ENCODE measurements at places on chromosomes 5 and 9.

DNA sequence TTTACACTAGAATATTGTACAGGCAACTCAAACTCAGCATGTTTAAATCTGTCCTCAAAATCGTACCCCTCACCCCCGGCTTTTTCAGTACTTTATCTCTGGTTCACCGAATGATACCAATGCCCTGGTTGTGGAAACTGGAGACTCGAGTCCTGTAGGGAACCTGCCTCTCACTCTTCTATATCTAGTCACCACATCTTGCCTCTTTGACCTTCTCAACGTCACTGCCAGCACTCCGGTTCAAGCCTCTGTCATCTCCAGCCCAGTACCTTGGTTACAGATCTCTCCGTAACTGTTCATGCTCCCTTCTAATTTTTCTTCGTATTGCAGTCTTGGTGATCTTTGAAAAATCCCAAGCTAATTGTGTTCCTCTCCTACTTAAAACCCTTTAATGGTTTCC is 6.7 kb downstream of the SLC44A1 start:
- no peak for DNase-seq

- no peak for DNase-seq
Measured at GRCh38 chr5:181114844-181115778, 15.9 kb downstream of the OR2V1 start.

DNA sequence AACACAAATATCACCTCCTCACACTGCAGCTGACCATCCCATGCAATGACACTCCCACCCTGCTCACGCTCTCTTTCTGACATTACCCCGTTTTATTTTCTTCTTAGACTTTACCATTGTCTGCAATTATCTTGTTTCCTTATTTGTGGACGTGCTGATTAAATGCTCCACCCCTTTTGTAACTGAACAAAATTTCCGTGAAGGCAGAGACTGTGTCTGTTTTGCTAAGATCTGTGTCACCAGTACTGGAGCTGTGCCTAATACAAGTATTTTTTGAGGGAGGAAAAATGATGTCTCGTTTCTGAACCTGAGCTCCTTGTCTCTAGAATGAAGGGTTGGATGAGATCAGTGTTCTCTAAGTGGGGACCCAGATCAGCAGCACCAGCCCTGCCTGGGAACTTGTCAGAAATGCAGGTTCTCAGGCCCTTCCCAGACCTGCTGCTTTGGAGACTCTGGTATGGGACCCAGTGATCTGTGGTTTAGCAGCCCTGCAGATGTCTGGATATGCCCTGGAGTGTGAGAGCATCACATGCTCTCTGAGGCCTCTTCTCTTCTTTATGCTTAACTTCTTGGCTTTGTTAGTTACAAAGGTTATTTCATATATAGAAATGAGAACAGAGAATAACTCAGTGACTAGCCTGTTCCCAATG is 181.7 kb upstream of the GAS1 start:
- no peak for DNase-seq

- DNase-seq, result no peak
Measured at GRCh38 chr9:87076825-87077224, 129.5 kb upstream of the GAS1 start.

DNA sequence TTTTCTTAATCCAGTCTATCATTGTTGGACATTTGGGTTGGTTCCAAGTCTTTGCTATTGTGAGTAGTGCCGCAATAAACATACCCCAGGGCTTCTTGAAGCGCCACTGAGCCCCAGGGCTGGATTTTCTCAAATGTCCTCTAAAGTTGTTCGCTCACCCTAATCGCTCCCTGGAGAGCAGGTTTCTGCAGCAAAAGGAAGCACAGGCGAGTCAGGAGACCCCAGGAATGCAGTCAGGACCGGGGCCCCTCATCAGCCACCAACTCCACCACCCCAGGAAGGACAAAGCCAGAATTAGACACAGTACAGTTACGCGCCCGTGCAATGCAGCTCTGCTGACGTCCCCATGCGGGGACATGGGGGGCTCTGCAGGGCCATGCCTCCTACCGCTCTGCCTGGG is 15.7 kb upstream of the OBP2B start:
- DNase-seq, result no peak

DNA sequence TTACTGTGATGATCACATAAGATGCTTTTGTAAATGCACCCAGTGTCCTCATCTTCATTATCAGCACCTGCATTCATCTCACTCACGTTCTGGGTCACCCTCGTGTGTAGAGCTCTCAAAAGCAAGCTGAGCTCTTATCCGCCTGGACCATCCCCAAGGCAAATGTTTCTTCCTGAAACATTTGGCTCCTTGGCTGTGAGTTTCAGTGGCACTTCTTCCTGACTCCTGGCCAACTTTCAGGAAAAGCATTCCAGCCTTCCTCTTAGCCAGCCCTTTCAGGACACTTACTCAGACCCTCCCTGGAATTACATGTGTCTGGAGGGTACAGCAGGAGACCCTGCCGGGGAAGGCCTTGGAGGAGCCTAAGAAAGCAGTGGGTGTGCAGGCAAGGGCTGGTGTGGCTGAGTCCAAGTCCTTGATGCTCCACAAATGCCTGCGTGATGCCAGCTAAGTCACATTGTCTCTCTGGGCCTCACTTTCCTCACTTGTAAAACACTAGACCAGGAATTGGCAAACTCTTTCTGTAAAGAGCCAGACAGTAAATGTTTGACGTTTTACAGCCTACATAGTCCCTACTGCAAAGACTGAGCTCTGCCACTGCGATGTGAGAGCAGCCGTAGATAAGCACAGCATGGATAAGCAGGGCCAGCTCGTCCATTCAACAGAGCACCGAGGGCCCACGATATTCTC is 72.1 kb downstream of the PDE6A start:
- DNase-seq, result no peak

DNA sequence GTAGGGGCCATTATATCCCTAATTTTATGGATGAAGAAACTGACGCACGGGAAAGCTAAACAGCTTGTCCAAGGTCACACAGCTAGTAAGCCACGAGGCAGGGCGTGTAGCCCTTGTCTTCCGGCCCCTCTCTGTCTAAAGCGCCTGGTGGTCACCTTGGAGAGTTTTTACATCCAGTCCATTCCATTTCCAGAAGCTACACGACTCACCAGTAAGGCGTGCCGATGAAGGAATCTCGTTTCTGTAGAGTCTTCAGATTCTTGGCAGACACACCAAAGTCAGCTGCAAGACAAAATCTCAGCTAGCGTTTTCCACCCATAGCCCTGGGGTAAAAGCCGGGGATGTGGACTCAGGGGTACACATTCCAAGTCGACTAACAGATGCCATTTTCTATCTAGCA is 80.5 kb downstream of the STK10 start:
- DNase-seq, result no peak

- no peak for DNase-seq
Measured at GRCh38 chr9:96113032-96113431, 188.9 kb downstream of the HSD17B3 start.

- DNase-seq, result no peak
Measured at GRCh38 chr5:97525780-97526179, 342.7 kb upstream of the RIOK2 start.

GRCh38 chr5:77776554-77777206 is 541 bp upstream of the TBCA start:
- DNase-seq, result no peak

- no peak for DNase-seq
Measured at GRCh38 chr9:8978334-8978733, 1178.8 kb upstream of the DMAC1 start.

DNA sequence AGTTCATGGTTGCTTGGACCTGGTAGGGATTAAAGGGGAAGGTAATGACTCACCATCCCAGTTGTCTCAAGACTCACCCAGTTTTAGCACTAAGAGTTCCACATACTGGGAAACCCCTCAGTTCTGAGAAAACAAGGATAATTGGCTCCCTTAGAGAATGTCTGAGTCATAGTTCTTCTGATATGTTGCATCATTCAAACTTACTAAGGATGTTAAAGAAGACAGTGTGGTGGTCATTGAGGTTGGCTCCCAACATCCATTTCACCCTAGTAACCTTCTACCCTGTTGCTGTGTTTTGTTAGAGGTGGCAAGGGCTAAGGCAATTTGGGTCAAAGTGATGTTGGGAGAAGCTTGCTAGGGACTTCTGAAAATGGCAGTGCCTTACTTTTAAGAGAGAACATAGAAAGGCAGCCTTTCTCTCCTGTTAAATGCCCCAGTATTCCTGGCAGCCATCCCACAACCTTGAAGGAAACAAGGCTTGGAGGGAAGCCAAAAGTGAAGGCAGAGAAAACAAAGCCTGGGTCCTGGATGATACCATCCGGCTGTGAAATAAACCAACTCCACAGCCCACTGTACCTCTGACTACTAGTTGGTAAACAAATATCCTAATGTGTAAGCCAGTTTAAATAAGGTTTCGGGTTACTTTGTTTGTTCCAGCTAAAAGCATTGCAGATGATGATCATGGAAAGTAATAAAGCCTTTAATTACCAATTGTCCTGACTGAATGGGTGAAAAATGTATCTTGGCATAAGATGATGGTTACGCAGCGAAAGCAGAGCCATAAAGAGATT is 80.4 kb upstream of the ADAMTSL1 start:
- DNase-seq, result no peak

GRCh38 chr5:92734211-92734940 is 846.6 kb downstream of the NR2F1-AS1 start:
- DNase-seq, result no peak

DNA sequence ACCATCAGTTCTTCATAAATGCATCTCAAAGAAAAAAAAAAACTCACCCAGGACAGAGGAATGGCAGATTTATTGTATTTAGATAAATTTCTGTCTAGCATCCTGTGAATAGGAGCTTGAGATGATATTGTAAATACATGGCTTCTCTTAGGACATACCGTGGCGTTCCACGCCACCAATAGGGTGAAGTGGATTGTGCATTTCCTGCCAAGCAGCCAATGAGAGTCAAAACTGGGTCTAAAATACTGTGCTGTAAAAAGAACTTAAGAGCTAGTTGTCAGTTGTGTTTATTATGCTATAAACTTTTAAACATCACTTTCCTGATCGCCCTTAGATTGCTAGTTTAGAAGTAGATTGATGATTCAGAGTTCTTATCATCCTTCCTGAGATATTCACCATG is 20.9 kb upstream of the TRPM6 start:
- DNase-seq, result no peak

GRCh38 chr5:65113771-65114170 is 345.0 kb downstream of the CWC27 start:
- DNase-seq, result no peak

- no peak for DNase-seq
Measured at GRCh38 chr5:121748686-121749085, 103.0 kb upstream of the FTMT start.

DNA sequence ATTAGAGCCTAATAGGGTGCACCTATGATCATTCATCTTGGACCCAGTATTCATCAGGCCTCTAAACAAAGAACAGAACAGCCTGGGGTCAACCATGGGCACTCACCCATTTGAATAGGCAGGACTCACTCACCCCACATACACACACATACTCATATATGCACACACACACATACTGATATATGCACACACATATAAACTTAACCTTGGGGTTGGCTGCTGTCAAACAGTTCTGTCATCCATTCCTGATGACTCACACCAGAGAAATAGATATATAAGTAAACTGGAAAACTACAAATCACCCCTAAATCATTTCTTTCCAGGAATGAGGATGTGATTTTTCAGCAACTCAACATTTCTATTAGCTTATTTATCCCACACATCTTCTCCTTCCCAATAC is 51.3 kb downstream of the ARL15 start:
- DNase-seq, result no peak

- DNase-seq, result no peak
Measured at GRCh38 chr5:150119421-150120061, 33.2 kb upstream of the CSF1R start.

DNA sequence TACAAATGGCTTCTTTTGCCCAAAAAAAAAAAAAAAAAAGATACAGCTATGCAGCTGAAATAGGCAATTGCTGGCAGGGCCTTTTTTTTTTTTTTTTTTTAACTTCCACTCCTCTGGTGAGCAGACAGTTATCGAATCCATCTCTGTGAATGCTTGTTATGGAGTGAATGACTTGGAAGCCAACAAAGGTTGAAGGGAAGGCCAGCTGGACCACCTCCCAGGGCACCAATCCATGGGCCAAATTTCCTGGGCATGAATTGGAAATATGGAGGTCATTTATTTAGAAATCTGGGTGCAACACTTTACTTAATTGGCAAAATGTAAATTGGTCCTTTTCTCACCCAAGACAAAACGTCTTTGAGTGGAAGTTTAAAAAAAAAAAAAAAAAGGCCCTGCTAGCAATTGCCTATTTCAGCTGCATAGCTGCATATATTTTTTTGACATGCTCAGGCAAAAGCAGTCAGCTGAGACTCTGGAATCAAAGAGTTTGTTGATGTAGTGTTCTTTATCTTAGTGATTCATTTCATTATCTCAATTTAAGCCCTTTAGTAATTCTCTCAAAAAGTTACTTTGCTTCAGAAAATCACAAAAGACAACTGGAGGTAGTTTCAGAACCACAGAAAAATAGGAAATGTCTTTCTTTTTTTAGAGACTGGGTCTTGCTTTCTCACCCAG is 392.2 kb upstream of the KLF4 start:
- no peak for DNase-seq
